ENCODE measurements at places on chromosomes 12 and 14.

DNA sequence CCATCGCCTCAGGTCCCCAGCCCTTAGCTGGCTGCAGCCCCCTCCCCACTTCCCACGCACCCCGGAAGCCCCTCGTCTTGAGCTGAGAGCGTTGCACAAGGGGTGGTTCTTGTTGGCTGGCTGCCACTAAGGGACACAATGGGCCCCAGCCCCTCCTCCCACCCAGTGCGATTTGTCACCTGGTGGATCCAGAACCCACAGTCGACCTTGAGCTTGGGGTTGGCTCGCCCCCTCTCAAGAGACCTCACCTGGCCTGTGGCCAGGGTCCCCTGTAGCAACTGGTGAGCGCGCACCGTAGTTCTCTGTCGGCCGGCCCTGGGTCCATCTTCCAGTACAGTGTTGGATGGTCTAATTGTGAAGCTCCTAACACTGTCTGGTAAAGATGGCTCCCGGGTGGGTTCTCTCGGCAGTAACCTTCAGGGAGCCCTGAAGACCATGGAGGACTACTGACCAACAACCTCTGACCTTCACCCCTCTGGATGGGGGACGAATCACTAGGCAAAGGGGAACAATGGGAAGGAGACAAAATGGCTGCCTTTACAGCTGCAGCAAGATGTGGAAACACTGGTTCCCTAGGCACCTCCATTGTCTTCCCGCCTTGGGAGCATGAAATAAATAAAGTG is 6.6 kb downstream of the PHB2 start:
- DNase-seq = no peak

- no peak for DNase-seq
Observed at GRCh38 chr14:81638656-81639280, 105.1 kb upstream of the SEL1L start.

- no peak for DNase-seq
Observed at GRCh38 chr12:98235301-98235700, 280.1 kb upstream of the TMPO start.

- no peak for DNase-seq
Observed at GRCh38 chr12:60075091-60075490, 479.3 kb downstream of the SLC16A7 start.

DNA sequence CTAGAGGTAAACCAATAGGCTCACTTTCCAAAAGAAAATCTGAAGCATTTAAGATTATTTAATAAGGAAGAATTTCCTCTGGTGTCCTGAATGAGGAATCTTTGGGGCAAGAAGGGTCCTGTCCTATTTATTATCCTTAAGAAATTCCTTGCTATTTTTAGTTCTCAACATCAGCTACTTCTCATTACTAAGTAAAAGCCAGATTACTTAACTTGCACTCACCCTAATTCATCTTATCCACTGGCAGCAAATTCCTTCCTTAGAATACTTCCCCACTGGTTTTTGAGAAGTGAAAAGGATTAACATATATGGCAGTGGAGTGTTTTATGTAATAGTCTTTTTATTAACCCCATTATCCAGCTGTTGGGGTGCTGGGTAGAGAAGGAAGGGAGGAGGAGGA is 767.7 kb downstream of the DIO2 start:
- DNase-seq = no peak

DNA sequence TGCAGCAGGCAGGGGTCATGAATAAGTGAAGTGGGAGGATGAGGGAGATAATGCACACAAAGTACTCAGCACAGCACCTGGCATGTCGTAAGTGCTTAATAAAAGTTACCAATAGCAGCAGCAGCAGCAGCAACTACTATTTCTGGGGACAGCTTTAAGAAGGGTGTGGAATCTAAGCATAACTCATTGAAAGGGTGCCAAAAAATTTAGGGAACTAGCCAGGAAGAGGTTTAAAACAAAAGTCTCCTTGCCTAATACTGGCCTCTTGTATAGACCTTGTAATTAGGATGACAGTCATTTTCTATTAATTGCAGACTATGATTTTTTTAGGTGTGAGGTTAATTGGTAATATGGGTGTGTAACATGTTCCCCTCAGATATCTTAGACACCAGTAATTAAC is 179.9 kb downstream of the PTPN11 start:
- no peak for DNase-seq

GRCh38 chr14:77882636-77883035 is 82.7 kb downstream of the ADCK1 start:
- no peak for DNase-seq

GRCh38 chr12:85280165-85280983 is at the start of gene ALX1:
Gene ALX1 (plus strand): TSS chr12:85280220. CDS start chr12:85280262, 42 bp downstream.
- DNase-seq = no peak

- no peak for DNase-seq
Observed at GRCh38 chr12:14216405-14217294, 148.8 kb upstream of the ATF7IP start.

GRCh38 chr14:20472536-20473169 is 3.4 kb downstream of the PNP start:
- DNase-seq = no peak

DNA sequence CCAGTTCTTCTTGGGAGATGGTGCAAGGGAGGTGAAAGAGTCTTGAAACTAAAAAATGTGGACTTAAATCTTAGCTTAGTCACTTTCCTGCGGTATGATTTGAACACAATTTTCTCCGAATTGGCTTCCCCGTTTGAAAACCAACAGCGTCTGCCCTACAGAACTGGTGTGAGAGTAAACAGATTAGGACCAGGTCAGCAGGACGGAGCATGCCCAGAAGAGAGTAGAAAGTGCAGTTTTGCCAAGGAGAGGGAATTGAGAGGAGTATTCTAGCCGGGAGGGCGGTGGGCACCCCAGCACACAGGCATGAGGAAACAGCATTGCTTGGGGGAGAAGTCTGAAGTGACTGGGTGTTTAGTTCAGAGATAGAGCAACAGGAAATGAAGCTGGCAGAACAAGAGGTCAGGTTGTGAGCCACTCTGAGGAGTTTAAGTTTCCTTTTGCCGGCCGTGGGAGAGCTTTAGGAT is 927.1 kb downstream of the VRK1 start:
- no peak for DNase-seq

DNA sequence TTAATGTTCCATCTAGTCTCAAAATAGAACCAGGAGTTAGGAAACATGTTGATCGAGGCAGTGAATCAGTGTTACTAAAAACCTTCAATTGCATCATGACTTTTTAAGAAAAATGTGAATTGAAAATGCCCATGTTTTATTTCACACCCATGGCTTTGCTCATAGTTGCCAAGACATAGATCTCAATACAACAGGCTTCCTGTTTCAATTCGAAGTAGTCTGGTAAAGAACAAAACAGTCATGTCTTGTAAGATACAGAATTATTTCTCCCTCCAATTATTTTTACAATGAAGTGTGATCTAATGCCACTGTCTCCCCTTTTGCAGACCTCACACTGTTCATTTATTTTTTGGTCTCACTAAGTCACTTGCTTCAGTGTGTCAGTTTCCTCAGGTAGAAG is 44.6 kb upstream of the FAR2 start:
- no peak for DNase-seq

DNA sequence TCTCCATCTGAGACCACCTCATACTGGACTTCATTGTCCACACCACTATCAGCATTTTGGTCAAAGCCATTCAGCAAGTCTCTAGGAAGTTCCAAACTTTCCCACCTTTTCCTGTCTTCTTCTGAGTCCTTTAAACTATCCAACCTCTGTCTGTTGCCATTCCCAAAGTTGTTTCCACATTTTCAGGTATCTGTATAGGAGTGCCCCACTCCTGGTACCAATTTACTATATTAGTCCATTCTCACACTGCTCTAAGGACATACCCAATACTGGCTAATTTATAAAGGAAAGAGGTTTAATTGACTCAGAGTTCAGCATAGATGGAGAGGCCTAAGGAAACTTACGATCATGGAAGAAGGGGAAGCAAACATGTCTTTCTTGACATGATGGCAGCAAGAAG is 292.2 kb upstream of the ATXN7L3B start:
- no peak for DNase-seq

DNA sequence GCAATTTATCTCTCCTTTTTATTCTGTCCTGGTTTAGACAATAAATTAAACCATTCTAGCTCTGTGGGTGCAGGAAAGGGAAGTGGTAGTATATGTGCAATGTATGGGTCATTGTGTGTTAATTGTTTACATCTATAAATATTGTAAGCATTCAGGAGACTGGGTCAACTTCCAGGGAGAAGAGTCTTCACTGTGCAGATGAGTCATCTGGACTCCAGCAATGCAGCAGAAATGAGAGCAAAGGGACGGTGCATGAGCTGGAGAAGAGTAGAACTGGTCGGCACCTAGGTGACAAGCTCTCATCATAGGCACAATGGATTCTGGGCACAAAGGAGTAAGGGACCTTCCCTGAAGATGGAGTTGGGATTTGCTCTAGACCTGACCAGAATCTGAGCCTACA is 211.1 kb upstream of the DAAM1 start:
- no peak for DNase-seq

DNA sequence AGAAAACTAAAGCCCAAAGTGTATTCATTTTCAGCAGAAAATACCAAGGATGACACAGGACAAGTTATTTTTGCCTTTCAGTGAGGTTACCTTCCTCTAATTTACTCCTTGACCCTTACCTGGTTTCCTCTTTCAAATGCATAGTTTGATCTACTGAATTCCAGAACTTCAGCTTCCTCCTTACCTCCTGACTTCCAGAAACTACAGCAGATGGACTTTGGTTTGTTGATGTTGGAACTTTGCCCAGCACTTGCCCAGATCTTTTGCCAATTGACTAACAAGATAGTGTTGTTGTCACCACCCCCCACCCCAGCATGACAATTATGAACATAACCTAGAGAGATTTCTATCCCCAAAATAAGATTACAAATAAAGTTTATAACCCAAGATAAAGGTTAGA is 63.2 kb downstream of the NAV3 start:
- no peak for DNase-seq

- no peak for DNase-seq
Observed at GRCh38 chr14:22613736-22614239, 15.7 kb downstream of the ABHD4 start.

DNA sequence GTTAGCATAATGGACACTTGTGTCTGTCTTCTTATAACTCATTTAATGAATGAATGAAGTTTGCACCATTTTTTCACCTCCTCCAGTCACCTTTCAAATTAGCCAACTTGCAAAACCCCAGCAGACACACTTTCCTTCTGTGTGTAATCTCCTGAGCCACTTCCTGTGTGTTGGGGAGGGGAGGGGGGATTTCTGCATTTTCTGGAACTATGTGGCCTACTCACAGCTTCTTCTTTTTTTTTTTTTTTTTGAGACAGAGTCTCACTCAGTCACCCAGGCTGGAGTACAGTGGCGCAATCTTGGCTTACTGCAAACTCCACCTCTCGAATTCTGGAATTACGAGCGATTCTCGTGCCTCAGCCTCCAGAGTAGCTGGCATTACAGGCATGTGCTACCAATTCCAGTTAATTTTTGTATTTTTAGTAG is 4.1 kb upstream of the SERPINA1 start:
- no peak for DNase-seq

DNA sequence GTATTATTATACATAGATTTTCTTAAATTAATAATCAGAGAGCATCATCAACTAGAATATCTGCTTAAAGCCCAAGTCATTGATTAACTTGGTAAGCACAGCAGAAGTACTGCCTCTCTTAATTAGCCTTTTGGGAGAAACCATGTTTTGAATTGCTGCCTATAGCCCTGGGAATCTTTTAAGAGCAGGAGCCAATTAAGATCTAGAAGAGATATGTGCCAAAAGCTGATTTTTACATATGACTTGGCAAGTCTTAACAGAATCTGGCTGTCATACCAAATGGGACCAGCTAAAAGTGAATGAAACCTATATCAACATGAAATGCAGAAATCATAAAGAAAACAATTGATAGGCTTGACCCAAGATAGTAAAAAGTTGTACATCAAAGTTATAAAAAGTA is 23.2 kb upstream of the WNK1 start:
- DNase-seq = no peak

GRCh38 chr14:42869681-42870080 is 1263.0 kb downstream of the LRFN5 start:
- no peak for DNase-seq

GRCh38 chr12:126895951-126896913 is 1370.7 kb upstream of the TMEM132C start:
- no peak for DNase-seq

GRCh38 chr12:47277972-47278448 is 198.3 kb upstream of the AMIGO2 start:
- DNase-seq = no peak

GRCh38 chr12:123076604-123077297 is 74.1 kb downstream of the PITPNM2 start:
- DNase-seq = no peak

DNA sequence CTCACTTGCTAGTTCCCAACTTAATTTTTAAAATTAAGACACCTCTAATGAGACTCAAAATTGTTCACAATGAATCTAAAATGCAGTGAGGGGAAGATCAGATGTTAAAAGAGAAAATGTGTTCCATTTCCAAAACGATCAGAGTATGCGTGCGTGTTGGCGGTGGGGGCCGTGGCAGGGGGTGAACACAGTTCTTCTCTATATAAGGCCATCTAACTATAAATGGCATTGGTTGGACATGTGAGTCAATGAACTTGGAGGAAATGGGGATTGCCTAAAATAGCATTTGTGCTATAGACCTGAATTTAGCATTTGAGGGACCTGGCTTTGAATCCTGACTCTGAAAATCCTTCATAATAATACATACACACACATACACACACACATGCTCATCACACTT is 149.4 kb downstream of the FOXN3 start:
- no peak for DNase-seq

DNA sequence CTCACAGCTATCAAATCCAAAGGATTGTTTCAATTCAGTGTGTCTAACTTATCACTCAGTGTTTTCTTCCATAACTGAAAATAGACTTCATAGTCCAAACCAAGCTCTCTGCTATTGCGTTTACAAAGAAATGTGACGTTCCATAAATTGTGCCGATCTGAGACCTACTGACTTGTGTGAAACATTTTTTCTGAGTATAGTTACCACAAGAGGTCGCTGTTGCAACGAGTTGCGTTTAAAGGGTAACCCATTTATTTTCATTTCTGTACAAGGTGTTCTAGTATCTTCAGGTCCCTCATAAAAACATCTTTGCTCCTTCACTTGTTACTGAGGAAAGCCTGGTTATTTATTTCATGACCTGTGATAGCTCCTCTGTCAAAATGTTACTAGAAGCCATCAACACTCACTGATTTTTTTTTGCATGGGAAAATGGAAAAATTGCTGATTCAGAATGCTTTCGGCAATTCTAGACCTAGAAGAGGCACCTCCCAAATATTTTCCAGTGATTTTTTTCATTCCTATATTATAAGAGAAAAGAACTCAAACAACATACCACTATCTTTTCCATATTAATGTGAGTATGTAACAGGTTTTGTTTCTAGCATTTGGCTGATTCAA is 60.9 kb upstream of the OR4E1 start:
- peak; percentile 45 for DNase-seq

DNA sequence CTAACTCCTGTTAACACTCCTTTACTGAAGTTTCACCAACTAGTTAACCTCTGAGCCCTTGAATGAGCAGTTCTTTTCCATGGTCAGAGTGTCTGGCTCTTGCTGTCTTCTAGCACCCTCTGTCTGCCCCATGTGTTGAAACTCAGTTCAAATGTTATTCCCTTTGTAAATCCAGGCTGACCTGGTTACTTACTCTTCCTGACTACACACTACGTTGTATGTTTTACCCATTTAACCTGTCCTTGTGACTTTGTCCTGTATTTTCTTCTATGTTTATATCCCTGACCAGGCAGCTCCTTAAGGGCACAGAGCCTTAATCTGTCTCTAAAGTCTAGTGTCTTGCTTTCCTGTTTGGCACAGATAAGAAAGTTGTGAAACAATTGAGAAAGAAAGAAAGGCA is 389.0 kb upstream of the RPL10L start:
- peak; percentile 28 for DNase-seq

- no peak for DNase-seq
Observed at GRCh38 chr14:74392616-74393570, 33.1 kb downstream of the SYNDIG1L start.

Data from SHP77 (cell line).